ENCODE measurements at places on chromosomes 7 and 10. TPM values are rescaled to one million over a fixed set of nuclear protein-coding genes. Genes with fewer than 3 reads are reported as not detected.

CADPS2 gene
- 7.5 TPM for total RNA-seq

ATOH7 gene
- not detected for total RNA-seq

- no peak for DNase-seq
These were observed 6.3 kb downstream of the VPS26A start for GRCh38 chr10:69130251-69130650.

DNA sequence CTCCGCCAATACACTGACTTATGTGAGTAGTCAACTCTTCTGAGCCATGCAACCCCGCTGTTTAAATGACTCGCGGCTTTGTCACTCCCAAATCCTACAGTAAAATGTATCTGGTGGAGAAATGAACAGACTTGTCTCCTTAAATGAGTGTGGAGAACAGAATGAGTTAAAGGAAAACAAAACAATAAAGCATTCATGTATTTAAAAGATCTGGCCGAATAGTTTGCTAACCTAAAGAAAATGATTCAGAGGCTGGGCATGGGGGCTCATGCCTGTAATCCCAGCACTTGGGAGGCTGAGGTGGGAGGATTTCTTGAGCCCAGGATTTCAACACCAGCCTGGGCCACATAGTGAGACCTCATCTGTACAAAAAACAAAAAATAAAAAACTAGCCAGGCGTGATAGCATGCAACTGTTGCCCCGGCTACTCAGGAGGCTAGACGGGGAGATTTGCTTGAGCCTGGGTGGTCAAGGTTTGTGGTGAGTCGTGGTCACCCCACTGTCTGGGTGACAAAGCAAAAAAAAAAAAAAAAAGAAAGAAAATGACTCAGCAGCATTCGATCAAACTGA, 86.5 kb upstream of the PFKP start:
- no peak for DNase-seq

GRCh38 chr7:603152-603951, 83.7 kb upstream of the PDGFA start:
- no peak for DNase-seq

DNA sequence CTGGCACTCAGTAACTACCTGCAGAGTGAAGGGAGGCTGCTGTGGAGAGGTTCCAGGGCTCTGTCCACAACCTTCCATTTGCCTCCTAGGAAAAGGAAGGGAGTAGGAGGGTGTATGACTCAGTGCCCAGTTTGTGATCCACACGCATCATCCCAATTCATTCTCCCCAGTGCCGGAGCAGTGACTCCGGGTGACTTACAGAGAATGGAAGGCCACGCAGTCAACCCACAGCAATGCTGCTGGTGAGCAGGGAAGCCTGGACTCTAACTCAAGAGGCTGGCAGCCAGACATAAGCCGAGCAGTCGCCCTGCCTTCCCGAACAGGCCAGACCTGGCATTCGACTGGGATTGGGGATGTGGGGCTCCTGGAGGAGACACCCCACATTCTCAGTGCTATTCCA, 139.9 kb downstream of the SH3PXD2A start:
- DNase-seq: peak; percentile 71

DNA sequence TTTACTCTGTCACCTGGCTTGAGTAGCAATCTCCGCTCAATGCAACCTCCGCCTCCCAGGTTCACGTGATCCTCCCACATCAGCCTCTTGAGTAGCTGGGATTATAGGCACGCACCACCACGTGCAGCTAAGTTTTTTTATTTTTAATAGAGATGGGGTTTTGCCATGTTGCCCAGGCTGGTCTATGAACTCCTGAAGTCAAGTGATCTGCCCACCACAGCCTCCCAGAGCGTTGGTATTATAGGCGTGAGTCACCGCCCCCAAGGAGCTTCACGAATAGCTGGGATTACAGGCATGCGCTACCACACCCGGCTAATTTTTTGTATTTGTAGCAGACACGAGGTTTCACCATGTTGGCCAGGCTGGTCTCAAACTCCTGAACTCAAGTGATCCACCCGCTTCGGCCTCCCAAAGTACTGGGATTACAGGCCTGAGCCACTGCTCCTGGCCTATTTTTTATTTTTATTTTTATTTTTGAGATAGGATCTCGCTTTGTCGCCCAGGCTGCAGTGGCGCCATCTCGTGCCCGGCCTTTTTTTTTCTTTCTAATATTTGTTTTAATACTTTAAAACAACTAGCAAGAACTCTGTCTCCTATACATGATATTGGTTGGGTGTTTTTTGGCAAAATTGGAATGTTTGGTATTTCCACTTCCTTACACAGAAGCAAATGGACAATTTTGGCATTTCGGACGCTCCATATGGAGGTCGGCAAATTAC, 1.1 kb downstream of the EFCAB10 start:
- peak; percentile 64 for DNase-seq

DNA sequence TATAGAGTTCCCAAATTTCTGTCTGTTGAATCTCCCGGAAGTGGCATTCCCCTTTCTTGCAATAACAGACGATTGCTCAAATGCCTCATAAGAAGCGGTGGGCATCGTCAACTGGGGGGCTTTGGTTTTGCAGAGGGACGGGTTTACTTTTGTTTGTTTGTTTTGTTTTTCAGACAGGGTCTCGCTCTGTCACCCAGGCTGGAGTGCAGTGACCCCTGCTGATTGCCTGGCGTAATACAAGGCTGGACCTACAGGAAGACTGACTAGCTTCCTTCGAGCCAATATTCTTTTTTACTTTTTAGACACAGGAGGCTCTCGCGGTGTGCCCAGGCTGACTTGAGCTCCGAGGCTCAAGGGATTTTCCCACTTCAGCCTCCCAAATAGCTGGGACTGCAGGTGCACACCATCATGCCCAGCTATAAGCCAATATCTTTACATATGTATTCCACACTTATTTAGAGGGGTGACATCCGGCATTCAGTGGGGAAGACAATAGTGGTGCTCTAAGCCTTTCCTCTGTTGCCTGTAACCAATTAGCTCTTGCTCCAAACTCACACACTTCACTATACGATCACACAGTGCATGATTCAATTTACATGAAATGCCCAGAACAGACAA, 58.1 kb downstream of the FHIP2A start:
- peak; percentile 47 for DNase-seq

DNA sequence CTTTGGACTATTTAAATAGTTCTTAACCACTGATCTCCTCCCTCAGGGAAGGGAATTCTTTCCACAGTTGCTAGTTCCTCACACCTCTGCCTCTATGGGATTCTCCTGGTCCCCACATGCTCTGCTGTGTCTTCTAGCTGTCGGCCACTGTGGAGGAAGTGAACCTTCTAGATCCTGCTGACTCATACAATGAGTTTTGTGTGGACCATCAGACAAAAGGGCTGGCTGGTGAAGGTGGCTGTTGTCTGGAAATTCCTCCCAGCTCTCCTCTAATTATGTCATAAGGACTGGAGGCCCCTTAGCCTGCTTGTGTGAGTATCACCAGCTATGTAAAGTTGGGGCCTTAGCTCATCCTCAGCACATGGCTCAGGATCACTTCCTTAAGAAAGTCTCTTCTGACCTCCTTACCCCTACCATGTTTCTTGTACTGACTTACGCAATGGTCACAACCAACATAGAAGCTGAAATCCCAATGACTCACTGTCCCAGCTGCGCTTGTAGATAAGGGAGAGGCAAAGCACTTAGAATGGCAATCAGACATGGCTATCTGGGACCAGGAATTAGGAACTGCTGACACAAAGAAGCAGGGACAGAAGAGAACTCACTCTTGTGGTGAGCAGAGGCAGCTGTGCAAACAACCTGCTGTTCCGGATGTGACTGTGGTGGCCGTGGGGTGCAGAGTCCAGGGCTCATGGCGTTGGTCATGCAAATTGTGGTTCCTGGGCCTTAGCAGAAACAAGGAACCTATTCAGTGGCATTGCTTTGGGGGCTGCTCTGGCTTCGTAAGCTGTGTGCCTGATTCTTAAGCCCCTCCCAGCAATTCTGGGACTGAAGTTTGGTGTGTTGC, 2.5 kb upstream of the MACC1 start:
- DNase-seq: peak; percentile 90

Data from PC-3 (cell line).